ENCODE measurements at places on chromosomes 1 and 21. TPM values are rescaled to one million over a fixed set of nuclear protein-coding genes. Genes with fewer than 3 reads are reported as not detected.

FMO5 gene
- 41.9 TPM for total RNA-seq

IL24 gene
- not detected for total RNA-seq

STRIP1 gene
- total RNA-seq: 56.6 TPM

ZBTB37 gene
- 6.8 TPM for total RNA-seq

CENPL gene
- 3.4 TPM for total RNA-seq

TFAP2E gene
- 5.4 TPM for total RNA-seq

MXRA8 gene
- 37.4 TPM for total RNA-seq

LYPD8 gene
- total RNA-seq: not detected

TCHHL1 gene
- not detected for total RNA-seq

CKS1B gene
- total RNA-seq: 40.0 TPM

SELENOF gene
- 85.3 TPM for total RNA-seq

ACTA1 gene
- total RNA-seq: 0.53 TPM

PDXK gene
- 19.5 TPM for total RNA-seq

NTMT2 gene
- total RNA-seq: not detected

MYOCOS gene
- total RNA-seq: not detected

S100A2 gene
- total RNA-seq: 71.5 TPM

IGSF5 gene
- total RNA-seq: 1.3 TPM

UMODL1 gene
- not detected for total RNA-seq

CITED4 gene
- 136 TPM for total RNA-seq

RAB13 gene
- total RNA-seq: 15.6 TPM

LHX4 gene
- total RNA-seq: 0.08 TPM

COL16A1 gene
- 104 TPM for total RNA-seq

SAMD13 gene
- total RNA-seq: 1.1 TPM

JAM2 gene
- total RNA-seq: 1.5 TPM

PCP4 gene
- total RNA-seq: 1.1 TPM

MSH4 gene
- not detected for total RNA-seq

GJC2 gene
- 2.1 TPM for total RNA-seq

WNT9A gene
- total RNA-seq: 0.72 TPM

NT5C1A gene
- total RNA-seq: not detected

SMIM1 gene
- 4.9 TPM for total RNA-seq

NHLH2 gene
- total RNA-seq: 0.25 TPM

C1orf115 gene
- 7.5 TPM for total RNA-seq

NUDT4B gene
- 32.0 TPM for total RNA-seq

ANGPTL3 gene
- total RNA-seq: not detected

LCE3A gene
- not detected for total RNA-seq

CZIB gene
- total RNA-seq: 39.8 TPM

KRTAP10-4 gene
- total RNA-seq: not detected

KDF1 gene
- total RNA-seq: 45.8 TPM

CYP4X1 gene
- total RNA-seq: 13.3 TPM

IFI16 gene
- 47.0 TPM for total RNA-seq

C21orf58 gene
- 2.3 TPM for total RNA-seq

CNIH3 gene
- total RNA-seq: 5.1 TPM

DCAF6 gene
- total RNA-seq: 57.7 TPM

PPIAL4G gene
- not detected for total RNA-seq

OLIG2 gene
- not detected for total RNA-seq

OPRD1 gene
- not detected for total RNA-seq

CFHR4 gene
- not detected for total RNA-seq

SMAP2 gene
- 36.5 TPM for total RNA-seq

KPRP gene
- total RNA-seq: 231 TPM

CYB5RL gene
- 3.9 TPM for total RNA-seq

VWA5B1 gene
- total RNA-seq: not detected

Data from lower leg skin (tissue), 4 donors.